Activated naive CD8-positive, alpha-beta T cell treated with anti-CD3 and anti-CD28 coated beads for 36 hours (primary cell): ENCODE measurements at places on chromosomes 6 and 20. TPM values are rescaled to one million over a fixed set of nuclear protein-coding genes. Genes with fewer than 3 reads are reported as not detected.

Gene STAU1
- 72.6 TPM for total RNA-seq

- H3K27me3 ChIP-seq = peaks cover 43% of the 10 kb centered on the region
- H3K36me3 ChIP-seq = no peaks in the 10 kb centered on the region
Measured at GRCh38 chr6:71886184-71887005, at the start of gene RIMS1. TSS of gene RIMS1 (plus strand) at chr6:71886550. CDS start at chr6:71887024, 474 bp downstream.

DNA sequence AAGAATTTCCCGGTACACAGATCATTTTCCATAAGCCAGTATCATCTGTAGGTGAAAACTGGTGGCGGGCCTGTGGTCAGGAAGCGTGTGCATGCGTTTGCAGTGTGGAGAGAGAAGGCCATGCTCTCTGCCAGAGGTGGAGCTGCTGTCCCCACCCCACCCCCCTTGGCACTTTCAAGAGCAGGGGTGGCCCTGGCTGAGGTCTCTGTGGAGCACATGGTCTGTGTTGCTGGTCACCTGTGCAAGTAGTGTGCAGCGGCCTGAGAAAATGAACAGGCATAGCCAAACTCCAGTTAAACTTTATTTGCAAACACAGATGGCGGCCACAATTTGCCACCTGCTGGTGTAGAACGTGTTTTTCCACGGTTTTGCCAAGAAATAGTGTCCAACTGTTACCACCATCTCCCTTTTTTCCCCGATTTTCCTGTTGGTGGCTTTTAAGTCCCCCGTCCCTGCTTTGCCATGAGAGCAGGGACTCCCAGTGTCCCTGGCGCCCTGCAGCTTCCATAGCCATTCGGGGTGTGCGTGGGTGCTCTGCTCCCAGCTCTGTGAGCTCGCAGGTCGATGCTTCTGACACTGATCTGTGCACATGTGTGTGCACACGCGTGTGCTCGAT is 2.5 kb downstream of the ADRM1 start:
- peaks cover 17% of the 10 kb centered on the region for H3K36me3 ChIP-seq
- H3K27ac ChIP-seq = peak overlapping the region; percentile 52
- DNase-seq = no peak
- H3K4me1 ChIP-seq = peaks cover 18% of the 10 kb centered on the region
- H3K4me3 ChIP-seq = peak overlapping the region; percentile 93

GRCh38 chr20:53103124-53103523 is 131.0 kb downstream of the TSHZ2 start:
- H3K36me3 ChIP-seq = no peaks in the 10 kb centered on the region
- H3K4me3 ChIP-seq = no peak overlapping the region
- no peaks in the 10 kb centered on the region for H3K27me3 ChIP-seq
- no peaks in the 10 kb centered on the region for H3K4me1 ChIP-seq

DNA sequence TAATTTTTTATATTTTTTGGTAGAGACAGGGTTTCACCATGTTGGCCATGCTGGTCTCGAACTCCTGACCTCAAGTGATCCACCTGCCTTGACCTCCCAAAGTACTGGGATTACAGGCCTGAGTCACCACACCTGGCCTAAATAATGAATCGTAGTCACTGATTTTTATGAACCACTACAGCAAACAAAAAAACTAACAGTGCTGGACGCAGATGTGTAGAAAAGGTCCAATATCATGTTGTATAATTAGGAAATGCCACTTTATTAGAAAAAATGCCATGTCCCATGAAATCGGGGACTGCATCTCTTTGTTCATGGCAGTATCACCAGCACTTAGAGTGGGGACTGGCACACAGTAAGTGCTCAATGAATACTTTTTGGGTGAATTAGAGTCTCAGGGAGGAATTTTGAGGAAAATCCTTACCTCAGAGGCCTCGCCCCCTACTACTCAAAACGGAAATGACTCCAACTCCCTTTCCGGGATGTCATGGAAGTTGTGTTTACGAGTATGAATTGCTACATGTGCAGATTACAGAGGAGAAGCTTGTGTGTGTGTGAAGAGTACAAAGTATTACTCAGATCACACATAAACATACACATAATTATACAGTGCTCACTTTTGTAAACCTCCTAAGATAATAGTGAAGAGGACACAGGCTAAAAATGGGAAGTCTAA is 43.6 kb upstream of the FAM50B start:
- no peaks in the 10 kb centered on the region for H3K27me3 ChIP-seq
- no peak overlapping the region for H3K27ac ChIP-seq
- no peaks in the 10 kb centered on the region for H3K36me3 ChIP-seq

DNA sequence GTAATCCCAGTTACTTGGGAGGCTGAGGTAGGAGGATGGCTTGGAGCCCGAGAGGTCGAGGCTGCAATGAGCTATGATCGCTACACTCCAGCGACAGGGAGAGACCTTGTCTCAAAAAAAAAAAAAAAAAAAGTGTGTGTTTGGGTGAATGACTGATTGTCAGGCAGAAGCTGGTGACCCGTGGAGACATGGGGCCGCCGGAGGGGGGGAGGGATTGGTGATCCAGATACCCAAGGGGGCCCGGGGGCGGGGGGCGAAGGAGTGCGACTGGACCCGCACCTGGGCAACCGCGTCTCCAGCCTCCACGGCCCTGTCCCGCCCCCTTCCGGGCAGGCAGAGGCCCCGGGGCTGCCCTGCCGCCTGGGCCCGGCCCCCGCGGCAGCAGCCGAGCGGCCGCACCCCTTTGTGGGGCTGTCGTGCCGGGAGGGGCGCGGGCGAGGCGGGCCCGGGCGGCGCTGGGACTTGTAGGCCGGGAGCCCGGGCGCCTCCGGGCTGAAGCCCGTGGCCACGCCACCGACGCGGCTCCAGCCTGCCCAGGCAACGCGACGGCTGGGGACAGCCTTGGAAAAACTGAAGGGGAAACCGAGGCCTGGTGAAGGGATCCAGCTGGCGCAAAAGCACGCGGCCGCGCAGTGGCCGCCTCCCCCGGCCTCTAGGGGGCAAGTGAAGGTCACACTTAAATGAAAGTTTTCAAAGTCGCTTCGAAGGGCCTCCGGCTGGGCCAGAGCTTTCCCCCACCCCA is 2.1 kb upstream of the RBM38 start:
- peak; percentile 80 for DNase-seq
- peak overlapping the region; percentile 90 for H3K4me3 ChIP-seq
- H3K27me3 ChIP-seq = no peaks in the 10 kb centered on the region
- peak overlapping the region; percentile 99 for H3K27ac ChIP-seq
- H3K4me1 ChIP-seq = peaks cover 23% of the 10 kb centered on the region
- peaks cover 22% of the 10 kb centered on the region for H3K36me3 ChIP-seq

Gene GATA5
- total RNA-seq = not detected

GRCh38 chr6:132725947-132726607 is 12.2 kb upstream of the VNN1 start:
- DNase-seq = no peak
- no peak overlapping the region for H3K27ac ChIP-seq
- H3K27me3 ChIP-seq = no peaks in the 10 kb centered on the region
- no peak overlapping the region for H3K4me3 ChIP-seq
- H3K4me1 ChIP-seq = peaks cover 6% of the 10 kb centered on the region
- no peaks in the 10 kb centered on the region for H3K36me3 ChIP-seq

Gene TPBG
- total RNA-seq = not detected

DNA sequence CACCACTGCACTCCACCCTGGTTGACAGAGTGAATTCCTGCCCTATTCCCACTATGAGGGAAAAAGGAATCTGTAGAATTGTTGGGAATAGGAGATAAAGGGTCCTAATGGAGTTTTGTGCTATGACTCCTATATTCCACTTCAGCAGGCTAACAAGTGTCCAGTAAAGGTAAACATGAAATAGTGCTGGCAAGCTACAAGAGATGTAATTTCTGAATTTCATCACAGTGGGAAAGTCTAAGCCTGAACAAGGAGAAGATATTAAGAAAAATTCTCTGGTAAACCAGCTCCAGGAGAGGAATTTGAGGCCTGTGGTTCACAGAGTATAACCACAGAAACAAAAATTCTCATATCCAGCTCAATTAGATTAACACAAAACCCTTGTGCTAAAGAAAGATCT is 10.3 kb upstream of the C6orf58 start:
- H3K36me3 ChIP-seq = no peaks in the 10 kb centered on the region
- H3K27ac ChIP-seq = no peak overlapping the region
- no peak overlapping the region for H3K4me3 ChIP-seq
- peaks cover 13% of the 10 kb centered on the region for H3K4me1 ChIP-seq
- peaks cover 15% of the 10 kb centered on the region for H3K27me3 ChIP-seq

- H3K27me3 ChIP-seq = no peaks in the 10 kb centered on the region
- no peaks in the 10 kb centered on the region for H3K4me1 ChIP-seq
- DNase-seq = no peak
- H3K4me3 ChIP-seq = no peak overlapping the region
- no peaks in the 10 kb centered on the region for H3K36me3 ChIP-seq
- no peak overlapping the region for H3K27ac ChIP-seq
Measured at GRCh38 chr6:69064226-69064625, 429.1 kb downstream of the ADGRB3 start.

Gene COL10A1
- total RNA-seq = not detected

GRCh38 chr6:37225350-37226169 is 32.0 kb upstream of the TBC1D22B start:
- no peak overlapping the region for H3K4me3 ChIP-seq
- no peak for DNase-seq
- H3K36me3 ChIP-seq = no peaks in the 10 kb centered on the region
- H3K27me3 ChIP-seq = peaks cover 4% of the 10 kb centered on the region
- H3K27ac ChIP-seq = no peak overlapping the region
- peaks cover 21% of the 10 kb centered on the region for H3K4me1 ChIP-seq

Gene TTBK1
- 0.14 TPM for total RNA-seq

Gene LCA5
- total RNA-seq = 0.21 TPM

DNA sequence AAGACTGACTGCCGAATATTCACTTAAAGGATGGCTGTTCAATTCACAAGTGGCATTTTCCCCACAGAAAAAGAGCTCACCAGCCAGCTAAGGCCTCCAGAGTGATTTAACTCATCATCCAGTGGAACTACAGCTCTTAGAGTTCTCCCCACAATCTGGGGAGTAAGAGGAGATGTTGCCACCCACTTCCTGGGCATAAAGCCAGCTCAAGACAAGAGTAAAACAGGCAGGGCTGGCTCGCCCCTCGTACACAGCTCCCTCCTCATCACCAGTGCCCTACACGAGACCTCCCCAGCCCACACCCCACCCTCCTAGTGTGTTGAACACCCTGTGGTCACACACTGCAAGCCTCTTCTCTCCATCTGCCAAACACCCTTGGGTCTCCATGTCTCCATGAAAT is 47.2 kb upstream of the IPCEF1 start:
- peaks cover 1% of the 10 kb centered on the region for H3K4me1 ChIP-seq
- no peak for DNase-seq
- no peak overlapping the region for H3K4me3 ChIP-seq
- H3K27ac ChIP-seq = no peak overlapping the region

Gene KIAA1586
- total RNA-seq = 15.9 TPM

DNA sequence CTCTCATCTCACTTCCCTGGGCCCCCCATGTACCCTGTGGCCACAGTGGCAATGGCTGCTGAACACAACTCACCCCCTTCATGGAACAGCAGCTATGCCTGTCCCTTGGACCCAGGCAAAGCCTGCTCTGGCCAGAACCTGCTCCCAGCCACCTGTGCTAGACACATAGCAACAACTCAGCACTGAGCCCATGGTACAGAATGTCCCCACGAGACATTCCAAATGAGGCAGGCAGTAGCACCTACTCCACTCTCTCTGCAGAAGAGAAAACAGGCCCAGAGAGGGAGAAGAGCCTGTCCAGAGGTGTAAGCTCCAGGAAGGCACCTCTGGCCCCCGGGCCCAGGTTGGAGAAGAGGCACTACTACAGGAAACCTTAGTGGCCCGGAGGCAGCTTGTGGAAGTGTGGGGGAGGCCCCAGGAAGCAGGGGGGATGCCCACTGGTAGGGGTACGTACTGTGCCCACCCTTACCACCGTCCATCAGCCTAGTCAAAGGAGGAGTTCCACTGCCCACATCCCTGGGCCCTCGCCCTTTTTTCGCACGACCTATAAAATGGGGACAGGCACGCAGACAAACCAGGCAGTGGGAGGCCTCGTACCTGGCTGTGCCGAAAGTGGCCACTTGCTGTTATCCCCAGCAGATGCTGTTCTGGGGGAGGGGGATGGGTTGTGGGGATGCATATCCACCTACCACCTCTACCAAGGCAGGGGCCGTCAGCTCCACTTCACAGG is 97.2 kb downstream of the ASXL1 start:
- H3K4me1 ChIP-seq = peaks cover 7% of the 10 kb centered on the region
- peaks cover 4% of the 10 kb centered on the region for H3K36me3 ChIP-seq
- no peak for DNase-seq

DNA sequence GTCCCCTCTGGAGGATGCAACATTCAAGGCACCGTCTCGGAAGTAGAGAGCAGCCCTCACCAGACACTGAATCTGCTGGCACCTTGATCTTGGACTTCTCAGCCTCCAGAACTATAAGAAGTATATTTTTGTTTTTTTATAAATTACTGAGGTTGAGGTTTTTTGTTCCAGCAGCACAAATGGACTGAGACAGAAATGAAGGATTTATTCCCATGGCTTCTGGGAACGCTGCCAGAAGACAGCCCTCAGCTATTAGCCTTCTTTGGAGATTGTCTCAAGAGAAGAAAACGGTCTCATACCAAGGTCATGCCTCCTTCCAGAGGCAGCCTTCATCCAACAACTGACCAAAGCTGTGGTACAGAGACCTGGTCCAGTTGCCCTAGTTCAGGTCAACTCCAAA is 85.4 kb downstream of the CHMP4B start:
- no peak overlapping the region for H3K4me3 ChIP-seq
- H3K27ac ChIP-seq = no peak overlapping the region
- peaks cover 6% of the 10 kb centered on the region for H3K27me3 ChIP-seq
- no peaks in the 10 kb centered on the region for H3K4me1 ChIP-seq
- H3K36me3 ChIP-seq = no peaks in the 10 kb centered on the region

DNA sequence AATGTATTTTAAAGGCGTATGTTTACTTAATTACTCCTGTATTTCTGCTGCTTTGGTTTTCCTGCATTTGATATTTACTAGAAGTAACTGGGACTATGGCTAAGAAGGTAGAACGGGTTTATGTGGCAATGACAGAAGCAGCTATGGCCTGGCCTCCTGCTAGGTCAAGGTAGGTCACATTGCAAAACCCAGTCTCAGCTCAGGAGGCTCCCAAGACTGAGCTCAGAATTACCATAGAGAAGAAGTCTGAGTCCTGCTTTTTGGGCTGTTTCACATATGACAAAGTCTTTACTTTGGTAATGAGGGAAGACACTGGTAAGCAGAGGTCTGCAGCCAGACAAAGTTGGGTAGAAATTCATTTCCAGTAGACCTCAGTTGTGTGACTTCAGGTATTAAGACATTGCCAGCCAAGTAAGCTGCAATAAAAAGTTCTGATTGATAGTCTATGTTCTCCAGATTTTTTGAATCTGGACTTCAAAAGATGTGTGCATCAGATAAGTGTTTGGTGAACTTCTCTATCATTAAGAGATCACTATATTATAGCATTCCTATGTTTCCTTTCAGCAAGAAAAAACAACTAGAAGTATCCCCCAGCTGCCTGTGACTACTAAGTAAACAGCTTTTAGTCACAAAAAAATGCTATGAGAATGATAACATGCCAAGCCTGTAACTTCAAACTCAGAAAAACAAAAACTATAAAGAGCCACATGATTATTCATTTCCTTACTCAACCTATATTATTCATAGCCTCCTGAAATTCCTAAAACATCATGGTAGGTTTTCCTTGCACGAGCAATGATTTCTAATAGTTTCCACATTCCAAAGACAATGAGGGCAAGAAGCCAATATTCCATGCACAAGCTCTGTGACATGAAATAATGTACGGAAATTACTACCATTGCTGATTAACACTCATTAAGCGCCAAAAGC is 312.3 kb downstream of the HAO1 start:
- no peaks in the 10 kb centered on the region for H3K36me3 ChIP-seq
- no peak for DNase-seq
